NCI-H524 treated with DMSO at 0.1 percent for 48 hours (cell line): ENCODE measurements at places on chromosomes 2 and 18.
A peak's percentile ranks its signal among the peaks of the same experiment; 100 is the strongest.

DNA sequence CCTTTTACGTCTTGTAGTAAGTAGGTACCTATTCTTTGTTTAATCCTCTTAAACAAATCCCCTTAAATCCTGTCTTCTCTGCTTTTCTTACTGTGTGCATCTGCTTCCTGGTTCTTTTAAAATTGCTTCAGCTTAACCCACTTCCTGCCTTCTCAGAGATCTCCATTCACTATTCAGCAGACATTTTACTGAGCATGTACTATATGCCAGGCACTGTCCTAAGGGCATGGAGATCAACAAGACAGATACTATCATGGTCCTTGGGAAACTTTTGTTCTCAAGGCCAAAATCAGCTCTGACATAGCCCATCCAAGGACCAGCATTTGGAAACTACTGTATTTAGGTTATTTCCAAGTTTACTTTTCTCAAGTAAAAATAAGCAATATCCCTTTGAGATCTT is 227.5 kb downstream of the TPGS2 start:
- DNase-seq: peak; percentile 80

GRCh38 chr2:95670167-95670566 is 78.4 kb downstream of the TRIM43 start:
- no peak for DNase-seq

DNA sequence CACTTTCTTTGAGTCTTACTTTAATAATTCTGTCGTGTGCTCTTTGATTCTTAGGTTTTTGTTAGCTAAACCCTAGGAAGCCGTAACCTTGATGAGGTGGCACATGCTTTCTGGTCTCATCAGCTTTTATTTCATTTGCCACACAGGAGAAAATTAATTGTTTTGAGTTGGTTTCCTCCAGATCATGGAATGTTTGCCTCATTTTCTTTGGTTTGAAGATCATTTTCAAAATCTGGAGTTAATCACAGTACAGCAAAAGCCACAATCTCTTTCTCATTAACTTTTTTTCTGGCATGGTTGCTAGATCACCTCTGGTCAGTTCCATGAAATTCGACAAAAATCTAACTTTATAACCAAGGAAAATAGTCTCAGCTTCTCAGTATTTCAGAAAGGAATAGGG is 182.9 kb downstream of the MYO1B start:
- no peak for DNase-seq

- peak; percentile 28 for DNase-seq
Observed at GRCh38 chr2:154375579-154375931, 322.9 kb upstream of the KCNJ3 start.
